ENCODE measurements at places on chromosomes 3 and 15. TPM values are rescaled to one million over a fixed set of nuclear protein-coding genes. Genes with fewer than 3 reads are reported as not detected.

- no peak for DNase-seq
Observed at GRCh38 chr3:132867526-132867925, 145.3 kb upstream of the NPHP3 start.

- no peak for DNase-seq
Observed at GRCh38 chr3:39937874-39938273, 128.5 kb downstream of the MYRIP start.

Gene LAMB2
- 282 TPM for polyA plus RNA-seq

Gene CFAP91
- 0.79 TPM for polyA plus RNA-seq

Gene SPINT1
- polyA plus RNA-seq, result 37.6 TPM

Gene IL17RE
- polyA plus RNA-seq, result 6.2 TPM

Gene WDR93
- polyA plus RNA-seq, result not detected

DNA sequence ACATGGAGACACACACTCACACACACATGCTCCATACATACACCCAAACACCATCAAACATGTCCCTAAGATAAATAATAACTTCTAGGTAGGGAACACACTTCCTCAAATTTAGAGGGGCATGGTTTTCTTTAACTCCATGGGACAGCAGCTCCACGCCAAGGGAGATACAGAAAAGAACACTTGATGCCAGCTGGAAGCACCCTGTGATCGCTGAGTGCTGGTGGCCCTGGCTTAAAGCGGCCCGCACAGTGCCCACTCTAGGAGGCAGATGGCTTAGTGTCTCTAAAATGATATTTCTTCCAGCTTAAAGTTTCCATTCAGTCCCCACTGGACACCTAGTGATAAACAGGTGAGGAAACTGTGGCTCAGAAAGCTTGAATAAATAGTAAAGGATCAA lies 232.9 kb downstream of the UACA start:
- DNase-seq, result no peak

Gene TMEM158
- polyA plus RNA-seq, result 1.4 TPM

- DNase-seq, result no peak
Observed at GRCh38 chr3:107045791-107046190, 331.4 kb upstream of the CCDC54 start.

GRCh38 chr3:100913870-100914648 lies 79.2 kb downstream of the ABI3BP start:
- no peak for DNase-seq

GRCh38 chr3:102106416-102107097 lies 257.2 kb downstream of the NFKBIZ start:
- no peak for DNase-seq

- DNase-seq, result no peak
Observed at GRCh38 chr3:108177536-108177935, 44.7 kb downstream of the IFT57 start.

- DNase-seq, result no peak
Observed at GRCh38 chr15:71572452-71573053, 237.8 kb upstream of the NR2E3 start.

- no peak for DNase-seq
Observed at GRCh38 chr15:38612159-38612863, 47.7 kb upstream of the RASGRP1 start.

DNA sequence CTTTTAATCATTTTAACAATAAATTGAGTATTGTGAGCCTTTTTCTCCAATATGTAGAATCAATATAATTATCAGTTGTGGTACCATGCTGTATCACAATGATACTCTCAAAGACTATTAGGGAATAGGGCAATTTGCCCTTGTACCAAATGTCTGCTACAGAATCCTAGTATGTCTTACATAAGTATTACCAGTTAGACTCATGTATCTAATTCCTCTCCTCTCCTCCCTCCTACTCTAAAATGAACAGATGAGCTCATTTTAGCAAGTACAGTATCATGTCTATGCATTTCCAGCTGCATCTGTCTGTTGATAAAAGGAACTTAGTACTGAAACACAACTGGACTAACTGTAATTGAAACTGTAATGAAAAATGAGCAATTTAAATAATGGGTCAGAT lies 124.3 kb upstream of the ATP11B start:
- DNase-seq, result no peak

DNA sequence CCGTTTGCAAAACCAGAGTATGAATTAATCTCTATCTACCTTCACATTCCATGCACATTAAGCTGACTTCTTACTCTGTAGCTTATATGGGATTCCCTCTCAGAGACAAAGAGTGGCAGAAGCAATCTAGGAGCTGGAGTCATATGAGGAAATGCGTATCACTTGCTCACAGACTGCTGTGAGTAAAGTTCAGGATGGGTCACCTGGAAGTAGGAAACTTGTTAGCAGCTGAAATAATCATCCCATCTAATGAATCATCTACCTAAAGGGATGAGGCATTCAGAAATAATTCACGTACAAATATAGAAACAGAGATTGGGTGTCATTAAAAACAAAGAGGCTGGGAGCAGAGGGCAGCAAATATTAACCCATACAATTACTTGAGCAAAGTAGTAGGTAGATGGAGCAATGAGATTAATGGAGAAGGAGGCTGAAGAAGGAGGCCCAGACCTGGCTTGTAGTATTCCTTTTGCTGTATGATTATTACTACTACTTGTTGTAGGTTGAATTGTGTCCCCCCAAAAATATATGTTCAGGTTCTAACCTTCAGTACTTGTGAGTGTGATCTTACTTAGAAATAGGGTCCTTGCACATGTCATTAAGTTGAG lies 866.3 kb downstream of the ROBO2 start:
- DNase-seq, result no peak

Gene SLC22A13
- 0.30 TPM for polyA plus RNA-seq

DNA sequence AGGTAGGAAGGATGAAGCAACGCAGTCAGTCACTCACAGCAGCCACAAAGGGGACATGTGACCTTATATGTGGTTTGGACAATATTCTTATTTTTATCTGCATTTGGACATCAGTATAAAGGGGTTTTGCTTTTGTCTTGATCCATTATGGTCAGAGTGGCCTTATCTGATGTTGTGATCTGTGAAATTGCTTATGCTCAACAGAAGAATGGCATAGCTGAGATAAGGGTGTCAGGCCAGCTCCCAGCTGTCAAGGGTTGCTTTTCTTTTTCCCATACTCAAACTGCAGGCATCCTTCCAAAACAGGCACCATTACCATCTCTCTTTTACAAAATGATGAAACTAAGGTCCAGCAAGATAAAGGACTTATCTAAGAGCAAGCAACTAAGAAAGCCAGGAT lies 28.1 kb downstream of the DCLK3 start:
- DNase-seq, result no peak

GRCh38 chr3:174430986-174431385 lies 428.1 kb upstream of the NAALADL2 start:
- no peak for DNase-seq

DNA sequence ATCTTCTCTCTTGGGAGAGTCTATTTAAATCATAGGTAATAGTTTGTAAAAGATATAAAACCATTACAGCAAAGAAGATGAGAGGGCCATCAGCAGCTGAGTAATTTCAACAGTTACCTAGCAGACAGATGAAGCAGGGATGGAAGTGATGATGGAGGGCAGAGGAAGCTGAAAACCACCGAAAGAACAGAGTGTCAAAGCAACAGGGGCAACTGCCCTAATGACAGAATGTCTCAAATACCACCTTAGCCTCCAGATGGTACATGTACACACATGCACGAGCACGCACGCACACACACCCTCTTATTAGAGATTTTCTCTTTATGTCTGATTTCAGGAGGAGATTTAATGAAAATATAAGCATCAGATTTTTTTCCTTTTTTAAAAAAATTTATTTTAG lies 64.5 kb downstream of the NEDD4 start:
- no peak for DNase-seq

GRCh38 chr3:11522398-11522715 lies 121.4 kb downstream of the VGLL4 start:
- no peak for DNase-seq
